ENCODE measurements at places on chromosomes 3 and 15.

- no peak for DNase-seq
These were observed 63.3 kb upstream of the TPM1 start for GRCh38 chr15:62979252-62979651.

GRCh38 chr3:72320095-72320954, 527.9 kb downstream of the SHQ1 start:
- DNase-seq: no peak

- DNase-seq: no peak
These were observed 28.6 kb downstream of the RLBP1 start for GRCh38 chr15:89192766-89193165.

GRCh38 chr3:17632401-17633100, 109.9 kb downstream of the TBC1D5 start:
- no peak for DNase-seq

GRCh38 chr3:140859592-140860336, 81.9 kb upstream of the SLC25A36 start:
- no peak for DNase-seq

Data from CD4-positive, alpha-beta T cell treated with Interleukin-10 for 1 hour (primary cell).